ENCODE measurements at places on chromosomes 6 and 20.

DNA sequence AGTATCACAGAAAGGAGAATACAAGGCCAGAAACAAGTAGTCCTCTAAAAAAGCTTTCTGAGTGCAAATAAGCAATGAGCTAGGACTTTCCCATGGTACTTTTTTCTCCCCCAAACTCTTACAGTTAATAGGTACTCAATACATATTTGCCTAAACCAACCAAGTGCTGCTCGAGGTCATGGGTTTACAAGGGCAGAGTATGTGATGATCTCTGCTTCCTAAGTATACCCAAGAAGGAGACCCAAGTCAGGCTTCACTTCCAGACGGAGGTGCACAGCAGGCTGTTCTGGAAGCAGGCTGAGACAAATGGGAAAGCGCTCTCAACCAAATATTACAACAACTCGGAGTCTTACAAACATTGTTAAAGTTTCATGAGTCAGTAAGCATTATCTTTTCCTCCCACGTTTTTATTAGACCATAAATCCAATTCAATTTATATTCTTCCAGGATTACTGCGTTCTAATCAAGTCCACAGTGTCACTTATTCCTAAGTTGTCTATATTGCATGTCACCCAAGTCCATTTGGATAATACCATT, 8.1 kb downstream of the FYN start:
- no peak for DNase-seq

DNA sequence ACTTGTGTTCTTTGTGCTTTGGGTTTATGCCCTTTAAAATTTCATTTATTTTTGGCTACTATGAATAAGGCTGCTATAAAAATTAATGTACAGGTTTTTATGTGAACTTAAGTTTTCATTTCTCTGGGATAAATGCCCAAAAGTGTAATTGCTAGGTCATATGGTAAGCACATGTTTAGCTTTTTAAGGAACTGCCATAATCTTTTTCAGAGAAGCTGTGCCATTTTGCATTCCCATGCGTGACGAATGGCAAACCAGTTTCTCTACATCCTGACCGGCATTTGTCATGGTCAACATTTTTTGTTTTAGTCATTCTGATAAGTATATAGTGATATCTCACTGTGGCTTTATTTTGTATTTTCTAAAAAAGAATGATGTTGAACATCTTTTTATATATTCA, 236.0 kb upstream of the SGK1 start:
- DNase-seq, result no peak

- DNase-seq, result no peak
Observed at GRCh38 chr6:98924647-98925046, 23.1 kb downstream of the FBXL4 start.

- no peak for DNase-seq
Observed at GRCh38 chr6:112005013-112005371, 48.9 kb upstream of the CCN6 start.

- DNase-seq, result no peak
Observed at GRCh38 chr6:8664070-8664469, 228.7 kb upstream of the SLC35B3 start.

DNA sequence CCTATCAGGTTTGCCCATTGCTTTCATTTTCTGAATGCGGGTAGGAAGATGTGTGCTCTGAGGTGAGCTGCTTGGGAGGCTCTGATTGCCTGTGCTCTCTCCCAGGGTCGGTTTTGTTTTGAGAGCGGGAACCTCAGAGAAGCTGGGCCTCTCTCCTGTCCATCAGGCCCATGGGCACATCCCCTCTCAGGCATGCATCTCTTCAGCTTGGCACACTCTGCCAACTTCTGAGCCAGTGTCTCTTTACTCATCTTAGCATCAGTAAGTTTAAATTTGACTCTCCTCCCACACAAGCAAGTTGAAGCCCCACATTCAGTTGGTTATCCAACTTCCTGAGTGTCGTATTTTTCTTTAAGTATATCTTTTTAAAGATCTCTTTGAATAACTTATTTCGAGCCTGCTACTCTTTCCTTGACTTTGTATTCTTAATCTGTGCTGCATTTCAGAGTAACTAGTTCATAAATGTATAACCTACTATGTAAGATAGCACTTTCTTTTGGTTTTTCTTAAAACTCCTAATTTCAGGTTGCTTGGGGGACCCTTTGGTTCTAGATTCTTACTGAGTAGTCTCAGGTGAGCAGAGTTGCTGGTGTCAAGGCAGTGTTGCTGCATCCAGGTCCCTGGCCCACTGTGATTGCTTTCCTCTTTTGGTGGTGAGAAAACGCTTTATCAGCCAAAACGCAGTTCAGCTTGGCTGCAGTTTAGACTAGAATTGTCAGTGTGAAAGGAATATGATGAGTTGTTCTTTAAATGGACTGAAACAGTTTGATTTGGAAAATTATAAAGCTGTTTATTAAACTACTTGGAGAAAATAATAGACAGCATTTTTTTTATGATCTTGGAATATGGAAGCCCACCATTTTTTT, 54.8 kb downstream of the SNX9 start:
- no peak for DNase-seq

- DNase-seq, result no peak
Observed at GRCh38 chr20:50726955-50727791, 4.2 kb upstream of the PARD6B start.

GRCh38 chr6:125507987-125508655, 206.4 kb upstream of the HDDC2 start:
- DNase-seq, result no peak

GRCh38 chr20:13515796-13516558, 122.8 kb downstream of the TASP1 start:
- no peak for DNase-seq

- DNase-seq, result no peak
Observed at GRCh38 chr6:2852921-2853322, 11.3 kb upstream of the SERPINB1 start.

- DNase-seq, result no peak
Observed at GRCh38 chr6:100116411-100117194, 122.6 kb upstream of the MCHR2 start.

DNA sequence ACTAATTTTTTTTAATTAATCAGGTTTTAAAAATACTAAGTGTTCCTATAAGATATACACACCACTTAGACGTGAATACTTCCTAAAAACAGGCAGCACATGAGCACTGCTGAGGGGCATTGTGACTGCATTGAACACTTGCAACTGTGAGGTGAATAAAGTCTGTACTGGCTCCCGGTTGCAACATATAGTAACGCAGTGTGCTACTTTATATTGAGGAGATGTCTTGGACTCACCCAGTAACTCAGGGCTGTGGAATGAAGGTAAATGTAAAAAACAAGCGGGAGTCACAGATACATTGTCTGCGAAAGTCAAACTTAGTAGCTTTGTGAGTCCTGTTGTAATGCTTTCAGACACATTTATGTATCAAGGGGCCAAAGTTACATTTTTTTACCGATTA, 17.0 kb upstream of the HLA-A start:
- DNase-seq, result no peak

DNA sequence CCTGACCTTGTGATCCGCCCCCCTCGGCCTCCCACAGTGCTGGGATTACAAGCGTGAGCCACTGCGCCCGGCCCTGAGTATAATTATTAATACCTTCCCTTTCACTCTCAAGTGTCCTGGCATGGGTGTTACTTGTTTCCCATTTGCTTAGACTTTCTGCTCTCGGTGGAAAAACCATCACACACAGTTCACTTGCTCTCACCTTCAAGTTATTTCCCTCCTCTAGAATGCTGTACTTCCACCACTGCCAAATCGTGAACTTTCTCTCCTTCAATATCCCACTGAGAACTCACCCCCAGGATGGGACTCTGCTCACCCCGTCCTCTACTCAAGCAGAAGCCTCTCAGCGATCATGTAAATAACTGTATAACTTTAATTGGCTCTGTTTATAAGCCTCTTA, 4.6 kb upstream of the HIVEP1 start:
- no peak for DNase-seq

DNA sequence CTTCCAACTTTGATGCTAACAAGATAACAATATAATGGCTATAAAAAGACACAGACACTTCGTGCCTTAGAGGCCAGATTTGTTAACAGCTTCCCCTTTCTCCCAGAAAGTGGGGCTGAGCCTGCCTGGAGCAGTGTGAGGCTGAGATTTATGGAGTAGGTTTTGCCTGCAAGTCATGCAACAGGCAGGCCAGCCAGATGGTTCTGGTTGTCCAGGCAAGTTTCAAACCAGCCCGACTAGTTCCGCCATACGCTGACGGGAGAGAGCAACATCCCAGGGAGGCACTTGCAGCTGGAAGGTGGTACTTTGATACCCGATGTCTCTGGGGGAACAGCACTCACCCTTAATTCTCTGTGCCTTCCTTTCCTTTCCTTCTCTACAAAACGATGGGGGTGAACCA, 81.3 kb upstream of the NAA20 start:
- DNase-seq, result no peak

DNA sequence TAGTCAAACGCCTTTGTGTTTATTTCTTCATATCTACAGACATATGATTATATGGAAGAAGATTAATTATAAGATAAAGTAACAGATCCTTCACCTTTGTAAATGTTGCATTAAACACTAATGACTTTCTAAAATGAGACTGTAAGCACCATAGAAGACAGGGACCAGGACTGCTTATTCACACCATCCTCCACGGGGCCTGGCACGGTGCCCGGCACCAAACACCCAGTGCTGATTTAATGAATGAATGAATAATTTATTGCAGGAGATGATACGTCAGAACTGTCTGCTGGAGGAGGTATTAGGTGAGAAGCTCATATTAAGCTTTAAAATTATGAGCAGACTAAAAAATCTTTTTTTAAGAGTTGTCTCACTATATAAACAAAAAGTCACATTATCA, 88.3 kb downstream of the SLX4IP start:
- no peak for DNase-seq

- DNase-seq, result no peak
Observed at GRCh38 chr20:45181639-45182038, 6.9 kb downstream of the PI3 start.

GRCh38 chr20:2693286-2694007, 867 bp downstream of the EBF4 start:
- no peak for DNase-seq

GRCh38 chr20:39107741-39108140, 145.6 kb downstream of the DHX35 start:
- no peak for DNase-seq

DNA sequence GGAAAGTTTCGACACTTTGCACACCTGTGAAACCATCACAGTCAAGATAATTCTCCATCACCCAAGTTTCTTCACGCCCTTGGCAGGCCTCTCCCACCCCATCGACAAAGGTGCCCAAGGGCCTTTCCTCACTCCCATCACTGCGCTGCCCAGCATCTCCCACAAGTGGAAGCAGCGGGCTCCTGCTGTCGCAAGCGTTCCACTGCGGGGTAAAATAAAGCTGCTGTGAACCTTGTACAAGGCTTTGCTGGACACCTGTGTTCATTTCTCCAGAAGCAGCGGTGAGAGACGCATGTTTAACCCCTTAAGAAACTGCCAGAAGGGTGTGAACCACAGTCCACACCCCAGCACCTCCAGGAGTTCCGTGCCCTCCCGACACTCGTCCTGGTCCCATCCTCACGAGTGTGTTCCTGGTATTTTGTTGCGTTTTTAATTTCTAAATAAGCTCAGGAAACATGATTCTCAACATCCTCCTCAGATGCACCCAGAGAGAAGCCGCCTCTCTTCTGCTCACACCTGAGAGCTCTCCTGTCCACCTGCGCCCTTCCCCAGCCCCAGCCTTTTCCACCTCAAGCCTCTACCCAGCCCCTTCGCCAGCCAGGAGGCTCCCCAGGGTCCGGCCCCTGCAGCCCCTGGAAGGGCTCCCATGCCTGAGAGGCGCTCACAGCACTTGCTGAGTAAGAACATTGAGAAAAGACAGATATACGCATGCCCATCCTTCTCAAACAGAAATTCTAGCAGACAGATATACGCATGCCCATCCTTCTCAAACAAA, 97.5 kb downstream of the TAF4 start:
- DNase-seq, result no peak

DNA sequence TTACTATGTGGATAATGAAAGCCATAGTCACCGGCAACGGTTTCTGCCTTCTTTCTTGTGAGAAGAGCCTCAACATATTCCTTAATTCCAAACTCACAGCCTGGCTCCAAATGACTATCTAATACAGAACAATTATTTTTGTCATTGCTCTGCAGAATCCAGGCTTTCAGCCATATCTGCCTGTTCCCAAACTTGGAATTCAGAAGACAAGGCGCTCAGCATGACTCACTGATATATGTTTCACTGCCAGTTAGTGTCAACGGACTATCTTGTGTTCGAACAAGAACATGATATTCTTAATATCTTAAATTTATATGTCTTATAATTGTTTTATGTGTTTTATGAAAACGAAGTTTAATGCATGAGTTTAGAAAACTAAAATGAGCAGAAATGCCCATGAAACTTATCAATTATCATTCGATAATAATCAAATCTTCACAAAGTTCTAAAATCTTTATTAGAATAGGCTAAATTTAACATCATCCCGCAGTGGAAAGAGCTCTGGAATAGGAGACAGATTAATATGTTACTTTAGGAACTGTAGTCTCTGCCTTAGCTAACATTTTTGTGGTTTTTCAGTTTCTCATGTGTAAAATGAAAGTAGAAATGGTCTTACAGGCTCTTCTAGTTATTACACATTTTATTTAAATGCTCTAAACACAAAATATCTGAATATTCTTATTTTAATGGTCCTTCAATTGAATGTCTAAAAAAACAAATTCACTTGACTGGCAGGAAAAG, 669.3 kb upstream of the GJE1 start:
- DNase-seq, result no peak

- no peak for DNase-seq
Observed at GRCh38 chr20:57509665-57510237, 15.2 kb downstream of the CTCFL start.

- DNase-seq, result no peak
Observed at GRCh38 chr6:133631421-133631820, 257.5 kb upstream of the TCF21 start.

- DNase-seq, result no peak
Observed at GRCh38 chr6:14985366-14985765, 260.5 kb upstream of the JARID2 start.

DNA sequence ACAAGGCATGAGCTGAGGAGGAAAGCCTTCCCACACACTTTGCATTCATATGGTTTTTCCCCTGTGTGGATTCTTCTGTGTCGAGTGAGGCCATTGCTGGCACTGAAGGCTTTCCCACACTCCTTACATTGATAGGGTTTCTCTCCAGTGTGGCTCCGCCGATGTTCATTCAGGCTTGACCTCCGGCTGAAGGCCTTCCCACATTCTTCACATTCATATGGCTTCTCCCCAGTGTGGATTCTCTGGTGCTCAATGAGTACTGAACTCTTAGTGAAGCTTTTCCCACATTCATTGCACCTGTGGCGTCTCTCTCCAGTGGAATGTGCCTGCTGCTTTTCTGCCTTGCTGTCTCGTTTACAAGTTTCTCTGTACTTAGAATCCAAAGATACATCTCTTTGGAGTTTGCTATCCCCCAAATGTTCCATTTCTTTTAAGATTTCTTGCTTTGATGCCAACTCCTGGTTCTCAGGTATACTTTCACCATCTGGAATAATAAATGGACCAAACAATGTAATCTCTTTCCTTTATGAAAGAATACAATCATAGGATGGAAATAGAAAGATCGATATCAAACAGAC, 9.5 kb downstream of the ZSCAN31 start:
- no peak for DNase-seq

- DNase-seq, result no peak
Observed at GRCh38 chr6:54515713-54516112, 207.5 kb downstream of the TINAG start.
